ENCODE measurements at places on chromosomes 2 and 18.

DNA sequence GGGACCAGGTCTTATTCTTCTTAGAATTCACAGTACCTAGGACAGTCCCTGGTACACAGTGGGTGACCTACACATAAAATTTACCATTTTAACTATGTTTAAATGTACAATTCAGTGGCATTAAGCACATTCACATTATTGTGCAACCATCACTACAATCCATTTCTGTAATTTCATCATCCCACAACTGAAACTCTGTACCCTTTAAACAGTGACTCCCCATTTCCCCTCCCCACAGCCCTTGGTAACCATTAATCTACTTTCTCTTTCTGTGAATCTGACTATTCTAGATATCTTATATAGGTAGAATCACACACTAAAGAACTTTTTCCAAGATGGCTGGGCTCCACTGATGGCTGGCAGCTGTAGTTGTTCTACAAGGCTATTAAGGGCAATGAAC, 41.6 kb downstream of the GFPT1 start:
- no peak for DNase-seq

GRCh38 chr2:62363166-62363565, 142.8 kb downstream of the TMEM17 start:
- no peak for DNase-seq

DNA sequence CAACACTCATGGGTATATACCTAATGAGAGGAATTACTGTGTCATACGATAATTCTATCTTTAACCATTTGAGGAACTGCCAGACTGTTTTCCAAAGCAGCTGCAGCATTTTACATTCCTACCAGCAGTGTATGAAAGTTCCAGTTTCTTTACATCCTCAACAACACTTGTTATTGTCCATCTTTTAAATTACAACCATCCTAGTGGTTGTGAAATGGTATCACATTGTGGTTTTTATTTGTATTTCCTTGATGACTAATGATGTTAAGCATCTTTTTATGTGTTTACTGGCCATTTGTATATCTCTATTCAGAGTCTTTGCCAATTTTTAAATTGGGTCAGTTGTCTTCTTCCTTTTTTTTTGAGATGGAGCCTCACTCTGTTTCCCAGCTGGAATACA, 4.0 kb upstream of the CKAP2L start:
- DNase-seq = no peak

DNA sequence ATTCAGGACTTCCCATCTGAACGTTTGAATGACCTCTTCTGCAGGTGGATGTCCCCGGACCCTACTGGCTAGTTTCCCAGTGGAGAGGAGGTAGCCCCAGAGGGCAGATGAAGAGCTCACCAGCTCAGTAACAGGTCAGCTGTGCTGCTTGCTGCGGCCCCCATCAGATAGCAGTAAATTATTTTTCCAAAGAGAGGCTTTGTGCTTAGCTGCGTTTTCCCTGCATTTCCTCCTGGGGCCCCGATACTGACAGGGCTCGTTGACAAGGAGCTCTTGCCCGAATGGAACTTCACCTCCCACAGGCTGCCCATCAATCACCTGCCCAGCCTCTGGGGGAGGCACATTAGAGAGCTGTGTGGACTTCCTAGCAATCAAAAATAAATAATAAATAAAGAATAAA, 185.8 kb downstream of the DOK6 start:
- DNase-seq = no peak

GRCh38 chr2:216696321-216696720, 972 bp upstream of the IGFBP5 start:
- DNase-seq = no peak

- DNase-seq = no peak
Measured at GRCh38 chr2:224777559-224777930, 61.4 kb upstream of the CCDC195 start.

GRCh38 chr2:3761272-3761671, 57.9 kb downstream of the DCDC2C start:
- no peak for DNase-seq

- DNase-seq = no peak
Measured at GRCh38 chr18:42164556-42164955, 209.5 kb downstream of the PIK3C3 start.

DNA sequence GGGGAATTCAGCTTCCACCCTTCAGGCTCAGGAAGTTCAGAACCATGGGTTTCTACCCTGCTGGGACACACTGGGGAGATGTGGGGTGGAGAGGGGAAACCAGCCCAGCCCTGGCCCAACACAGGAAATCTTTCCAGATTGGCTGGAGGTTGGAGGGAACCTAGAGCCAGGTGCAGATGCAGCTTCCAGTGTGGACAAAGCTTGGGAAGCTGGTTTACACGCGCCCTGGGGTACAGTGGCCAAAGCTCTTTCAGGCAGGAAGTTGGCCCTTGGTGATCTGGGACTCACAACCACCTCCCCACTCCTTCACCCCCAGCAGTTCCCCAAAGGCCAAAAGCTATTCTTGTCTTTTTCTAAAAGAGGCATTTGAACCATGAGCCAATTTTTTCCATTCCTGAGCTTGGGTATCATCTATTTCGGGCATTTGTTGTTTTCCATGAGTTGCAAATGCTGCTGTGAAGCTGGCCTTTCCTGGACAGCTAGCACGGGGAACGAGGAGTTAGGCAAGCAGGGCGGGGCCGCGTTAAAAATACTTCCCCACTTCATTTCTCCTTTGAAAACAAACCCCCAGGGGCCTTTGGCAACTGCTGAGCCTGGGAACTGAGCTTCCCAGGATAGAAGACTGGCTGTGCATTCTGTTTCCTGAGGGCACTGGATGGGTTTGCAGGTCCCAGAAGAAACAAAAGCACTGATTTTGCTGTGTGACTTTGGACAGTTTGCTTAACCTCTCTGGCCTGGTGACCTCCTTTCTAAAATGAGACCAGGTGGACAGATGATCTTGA, 3.1 kb upstream of the ARID5A start:
- peak; percentile 97 for DNase-seq

GRCh38 chr2:127158614-127159290, 51.8 kb upstream of the BIN1 start:
- DNase-seq = no peak

DNA sequence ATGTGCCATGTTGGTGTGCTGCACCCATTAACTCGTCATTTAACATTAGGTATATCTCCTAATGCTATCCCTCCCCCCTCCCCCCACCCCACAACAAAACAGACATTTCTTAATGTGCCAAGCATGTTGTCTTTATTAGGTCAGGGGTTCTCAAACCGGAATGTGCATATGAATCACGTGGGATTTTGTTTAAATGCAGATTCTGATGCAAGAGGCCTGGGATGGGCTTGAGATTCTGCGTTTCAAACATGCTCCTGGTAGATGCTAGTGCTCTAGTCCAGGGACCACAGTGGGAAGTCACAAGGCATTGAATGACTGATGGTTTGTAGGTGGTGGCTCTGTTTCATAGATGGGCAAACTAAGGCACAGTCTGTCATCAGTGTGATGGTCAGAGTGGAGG, 184.7 kb downstream of the SMAD7 start:
- DNase-seq = no peak

- no peak for DNase-seq
Measured at GRCh38 chr18:5543036-5543680, 639 bp downstream of the EPB41L3 start.

DNA sequence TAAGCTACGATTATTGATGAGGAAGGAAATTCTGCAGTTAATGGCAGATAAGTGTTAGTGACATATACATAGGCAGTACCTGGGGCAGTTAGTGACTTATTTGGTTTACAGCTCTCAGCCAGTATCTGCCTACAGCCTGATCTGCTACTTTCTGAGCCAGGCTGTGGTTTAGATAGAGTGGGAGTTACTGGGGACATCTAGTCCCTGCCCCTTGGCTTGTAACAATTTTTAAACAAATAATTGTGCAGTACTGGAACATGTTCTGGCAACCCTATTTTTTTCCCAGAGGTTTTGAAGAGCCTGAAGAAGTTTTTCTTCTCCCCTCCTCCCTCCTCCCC, 2.3 kb downstream of the KIF5C start:
- no peak for DNase-seq

DNA sequence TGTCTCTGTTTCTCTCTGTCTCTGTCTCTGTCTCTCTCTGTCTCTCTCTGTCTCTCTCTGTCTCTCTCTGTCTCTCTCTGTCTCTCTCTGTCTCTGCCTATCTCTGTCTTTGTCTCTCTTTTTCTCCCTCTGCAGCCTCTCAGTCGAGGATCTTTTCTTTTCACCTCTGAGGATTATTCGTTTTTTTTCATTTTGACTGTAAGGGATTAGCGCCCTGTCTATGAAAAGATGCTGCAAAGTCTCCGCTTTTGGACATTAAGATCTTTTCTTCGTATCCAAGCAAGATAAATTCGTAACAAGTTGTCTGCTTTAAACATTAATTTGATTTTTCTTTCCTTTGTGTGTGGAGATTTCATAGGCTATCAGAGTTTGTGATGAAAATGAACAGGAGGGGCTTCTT, 191.2 kb upstream of the TPO start:
- no peak for DNase-seq

- no peak for DNase-seq
Measured at GRCh38 chr2:44053052-44053451, 57.3 kb upstream of the LRPPRC start.

DNA sequence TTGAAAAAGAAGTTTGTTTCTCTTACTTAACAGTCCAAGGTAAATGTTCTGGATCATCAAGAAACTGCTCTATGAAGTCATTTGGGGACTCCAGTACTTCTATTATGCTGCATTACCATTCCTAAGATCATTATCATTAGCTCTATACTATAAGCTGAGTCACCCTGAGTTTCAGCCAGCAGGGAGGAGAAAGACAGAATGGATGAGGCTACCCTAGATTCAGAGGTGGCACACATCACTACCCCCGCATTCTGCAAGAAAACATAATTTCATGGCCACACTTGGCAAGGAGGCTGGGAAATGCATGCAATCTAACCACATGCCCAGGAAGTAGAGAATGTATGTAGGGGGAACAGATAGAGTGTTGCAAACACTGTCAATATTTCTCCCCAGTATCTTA, 16.6 kb upstream of the LNPK start:
- DNase-seq = no peak

- no peak for DNase-seq
Measured at GRCh38 chr2:43312755-43313641, 86.6 kb upstream of the ZFP36L2 start.

GRCh38 chr2:175107146-175107545, 60.9 kb downstream of the ATF2 start:
- no peak for DNase-seq

DNA sequence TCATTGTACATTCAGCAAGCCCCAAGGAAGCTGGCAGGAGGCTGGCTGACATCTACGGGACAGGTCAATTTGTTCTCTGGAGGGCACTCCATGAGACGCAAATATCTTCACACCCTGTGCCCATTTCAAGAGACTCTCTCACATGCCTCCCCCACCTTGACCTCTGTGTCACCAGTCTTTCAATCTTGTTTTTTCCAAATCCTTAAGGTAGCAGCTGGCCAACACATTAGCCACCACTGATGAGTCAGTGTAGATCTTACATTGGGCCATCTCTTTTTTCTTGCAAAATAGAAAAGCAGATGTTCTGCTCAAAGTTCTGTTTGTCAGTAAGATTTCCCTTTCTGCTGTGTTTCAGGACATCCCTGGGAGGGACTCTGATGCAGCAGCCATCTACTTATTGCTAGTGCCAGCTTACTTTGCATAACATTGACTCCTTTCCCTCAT, 1.7 kb upstream of the DPP4 start:
- no peak for DNase-seq

DNA sequence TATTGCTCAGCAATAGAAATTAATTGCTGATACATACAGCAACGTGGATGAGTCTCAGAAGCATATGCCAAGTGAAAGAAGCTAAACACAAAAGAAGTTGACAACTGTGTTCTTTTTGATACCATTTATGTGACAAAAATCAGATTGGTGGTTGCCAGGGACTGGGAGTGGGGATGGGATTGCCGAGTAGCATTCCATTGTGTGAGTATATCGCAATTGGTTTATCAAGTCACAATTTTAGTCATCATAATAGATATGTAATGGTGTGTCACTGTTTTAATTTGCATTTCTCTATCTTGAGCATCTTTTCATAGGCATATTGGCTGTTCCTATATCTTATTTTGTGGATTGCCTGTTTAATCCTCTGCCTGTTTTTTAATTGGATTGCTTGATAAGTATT, 20.9 kb downstream of the STRADB start:
- DNase-seq = no peak

DNA sequence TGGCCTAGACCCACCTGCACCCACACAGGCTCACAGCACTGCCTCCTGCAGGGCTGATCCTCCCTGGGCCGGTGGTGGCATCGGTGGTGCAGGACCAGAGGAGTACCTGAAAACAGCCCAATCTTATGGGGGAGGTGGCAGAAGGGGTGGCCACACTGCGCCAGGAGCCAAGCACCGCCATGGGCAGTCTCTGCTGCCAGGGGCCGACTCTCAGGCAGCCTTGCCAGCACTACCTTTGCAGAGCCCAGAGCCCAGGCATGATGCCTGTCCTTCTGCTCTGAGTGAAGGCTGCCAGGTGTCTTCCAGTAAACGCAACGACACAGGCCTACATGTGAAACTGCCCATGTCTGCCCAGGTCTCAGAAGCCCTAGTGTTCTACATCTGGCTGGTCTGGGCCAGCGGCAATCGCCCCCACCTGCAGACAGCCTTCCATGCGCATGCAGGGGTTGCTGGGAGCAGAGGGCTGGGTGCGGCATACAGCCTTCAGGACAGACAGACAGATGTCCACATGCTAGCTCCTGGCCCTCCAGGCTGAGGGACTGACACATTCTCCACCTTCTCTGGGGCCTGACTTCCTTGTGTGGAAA, 6.8 kb downstream of the HS6ST1 start:
- no peak for DNase-seq

DNA sequence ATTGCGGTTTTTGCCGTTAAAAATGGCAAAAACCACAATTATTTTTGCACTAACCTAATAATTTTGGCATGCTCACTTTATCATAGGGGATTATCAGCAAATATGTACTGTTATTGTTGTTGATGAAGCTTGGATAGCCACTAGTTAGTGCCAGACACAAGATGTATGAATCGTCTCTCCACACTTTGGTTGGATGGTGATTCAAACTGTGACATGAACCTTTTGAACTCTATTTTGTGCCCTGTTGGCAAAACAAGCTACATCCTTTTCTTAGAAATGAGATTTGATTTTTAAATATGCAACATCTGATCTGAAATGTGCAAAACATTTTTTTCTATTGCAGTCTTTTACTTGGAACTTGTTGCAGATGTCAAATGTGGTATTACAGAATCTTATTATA, 48.8 kb upstream of the DTNB start:
- no peak for DNase-seq

DNA sequence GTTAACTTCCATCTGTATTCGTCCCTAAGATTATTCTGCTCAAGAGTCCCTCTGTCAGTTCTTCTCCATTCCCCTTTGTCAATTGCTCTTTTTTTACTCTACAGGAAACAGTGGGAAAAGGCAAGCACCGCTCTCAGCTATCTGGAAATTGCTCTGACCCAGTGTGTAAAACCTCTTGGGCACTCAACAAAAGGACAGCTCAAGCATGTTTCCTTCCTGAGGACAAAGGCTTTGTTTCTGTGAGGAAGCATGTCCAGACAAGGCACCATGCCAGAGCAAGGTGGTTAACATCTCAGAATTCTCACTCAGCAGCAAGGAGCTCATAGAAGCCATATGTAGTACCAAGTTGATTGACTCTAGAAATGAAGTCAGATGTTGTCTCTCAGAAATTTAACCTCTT, 735.6 kb downstream of the TSN start:
- no peak for DNase-seq

GRCh38 chr2:225334514-225334913, 65.0 kb upstream of the NYAP2 start:
- DNase-seq = no peak

- DNase-seq = no peak
Measured at GRCh38 chr2:229572507-229573271, 141.7 kb downstream of the DNER start.

Data from coronary artery (tissue), 2 donors.